B cell (primary cell): ENCODE measurements at places on chromosomes 4 and X. TPM values are rescaled to one million over a fixed set of nuclear protein-coding genes. Genes with fewer than 3 reads are reported as not detected.

DNA sequence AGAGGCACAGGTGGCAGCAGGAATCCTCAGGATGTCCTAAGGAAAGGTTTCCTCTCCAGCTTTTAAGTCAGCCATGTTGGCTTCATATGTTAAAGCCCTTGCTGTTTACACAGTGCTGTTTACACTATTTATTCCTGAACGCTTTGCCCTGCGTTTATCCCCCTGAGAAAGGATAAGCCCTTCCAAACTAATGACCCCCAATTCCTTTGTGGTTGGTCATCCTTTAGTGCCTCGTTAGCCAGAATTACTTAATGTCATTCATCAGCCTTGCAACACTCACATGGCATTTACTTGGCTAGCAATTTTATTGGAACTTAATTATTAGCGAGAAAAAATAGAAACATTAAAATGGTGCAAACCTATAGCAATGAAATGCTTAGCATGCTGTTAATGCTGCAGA is 23.8 kb downstream of the VCX2 start:
- no peak for DNase-seq
- H3K36me3 ChIP-seq = no peaks in the 10 kb centered on the region
- H3K27me3 ChIP-seq = no peaks in the 10 kb centered on the region
- H3K4me1 ChIP-seq = no peaks in the 10 kb centered on the region
- H3K4me3 ChIP-seq = no peak overlapping the region
- H3K27ac ChIP-seq = no peak overlapping the region

DNA sequence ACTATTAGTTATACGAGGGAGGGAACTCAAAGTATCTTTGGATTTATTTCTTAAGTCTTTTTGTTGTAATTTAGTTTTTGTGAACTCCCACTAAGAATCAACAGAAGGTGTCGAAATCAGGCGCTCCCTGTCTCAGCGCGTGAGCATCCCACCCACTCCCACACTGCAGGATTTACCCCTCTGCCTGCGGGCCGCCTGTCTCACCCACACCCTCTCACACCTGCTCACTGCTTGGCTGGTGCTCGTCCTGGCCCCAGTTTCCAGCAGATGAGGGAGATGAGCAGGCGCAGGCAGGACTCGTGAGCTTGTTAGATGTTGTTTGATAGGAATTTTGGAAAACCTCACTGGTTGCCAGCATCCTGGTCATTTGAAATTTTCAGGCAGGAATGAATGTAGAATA is 20.8 kb upstream of the HGFAC start:
- H3K36me3 ChIP-seq = no peaks in the 10 kb centered on the region
- no peak overlapping the region for H3K27ac ChIP-seq
- H3K4me1 ChIP-seq = no peaks in the 10 kb centered on the region
- H3K27me3 ChIP-seq = no peaks in the 10 kb centered on the region
- DNase-seq = no peak

IL3RA gene
- polyA plus RNA-seq = 4.3 and 31.6 TPM in 2 replicates

GRCh38 chr4:182177166-182177565 is 66.0 kb upstream of the TENM3 start:
- H3K4me3 ChIP-seq = no peak overlapping the region
- H3K36me3 ChIP-seq = no peaks in the 10 kb centered on the region
- no peak overlapping the region for H3K27ac ChIP-seq
- DNase-seq = no peak

POU4F2 gene
- polyA plus RNA-seq = not detected in 2 replicates
